Endodermal cell (in vitro differentiated cells): ENCODE measurements at places on chromosomes 4 and X.

GRCh38 chr4:42985976-42986375 lies 93.5 kb downstream of the GRXCR1 start:
- no peak for DNase-seq

DNA sequence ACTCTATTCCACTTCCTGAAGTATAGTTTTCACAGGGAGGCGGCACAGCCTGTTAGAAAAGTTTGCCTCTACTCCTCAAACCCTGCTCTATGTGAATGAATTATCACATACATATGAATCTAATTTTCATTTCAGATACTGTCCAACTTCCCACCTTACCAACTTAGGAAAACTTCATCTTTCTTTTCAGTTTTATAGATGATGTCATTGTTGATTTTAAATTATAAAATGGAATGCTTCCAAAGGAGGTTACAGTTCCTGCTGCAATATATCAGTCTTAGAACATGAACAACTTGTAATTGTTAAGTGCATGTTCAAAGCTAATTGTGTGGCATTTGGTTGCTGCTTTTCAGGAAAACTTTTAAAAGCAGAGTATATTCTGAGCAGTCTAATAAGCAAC lies 92.4 kb downstream of the NEUROG2 start:
- DNase-seq, result no peak

GRCh38 chr4:130288576-130288975 lies 1192.6 kb downstream of the C4orf33 start:
- no peak for DNase-seq

GRCh38 chrX:31545726-31546125 lies 473.9 kb upstream of the FTHL17 start:
- no peak for DNase-seq

GRCh38 chrX:23008431-23009099 lies 8.8 kb downstream of the DDX53 start:
- no peak for DNase-seq

DNA sequence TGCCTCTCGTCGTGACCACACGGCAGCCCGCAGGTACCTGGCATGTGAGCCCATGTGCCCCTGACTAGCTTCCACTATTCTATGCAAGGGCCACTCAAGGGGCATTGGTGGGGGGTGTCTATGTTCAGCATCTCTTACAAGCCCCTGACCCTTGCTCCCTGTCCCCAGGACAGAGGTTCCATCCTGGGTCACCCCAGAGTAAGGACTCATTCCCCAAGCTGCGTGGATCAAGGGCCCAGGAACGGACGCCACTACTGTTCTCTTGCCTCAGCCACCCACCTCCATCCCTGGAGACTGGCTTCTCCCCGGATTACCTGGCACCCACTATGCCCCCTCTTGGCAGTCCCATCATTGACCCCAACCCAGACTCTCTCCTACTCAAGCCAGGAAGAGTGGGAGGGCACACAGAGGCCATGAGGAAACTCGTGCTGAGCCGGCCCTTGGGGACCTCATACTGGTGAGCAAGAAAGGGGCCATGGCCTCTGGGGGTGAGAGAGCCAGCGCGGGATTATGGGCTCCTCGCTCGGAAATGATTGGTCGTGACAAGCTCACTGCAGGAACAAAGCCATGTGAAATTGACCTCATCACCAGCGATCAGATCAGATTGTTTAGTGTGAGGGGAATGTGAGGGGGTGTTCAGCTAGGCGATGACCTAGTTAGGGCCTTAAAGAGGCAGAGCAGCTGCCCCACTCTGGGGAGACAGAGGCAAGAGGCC lies 50.1 kb upstream of the PJA1 start:
- DNase-seq, result no peak

GRCh38 chr4:39349326-39349725 lies 16.8 kb downstream of the RFC1 start:
- no peak for DNase-seq

DNA sequence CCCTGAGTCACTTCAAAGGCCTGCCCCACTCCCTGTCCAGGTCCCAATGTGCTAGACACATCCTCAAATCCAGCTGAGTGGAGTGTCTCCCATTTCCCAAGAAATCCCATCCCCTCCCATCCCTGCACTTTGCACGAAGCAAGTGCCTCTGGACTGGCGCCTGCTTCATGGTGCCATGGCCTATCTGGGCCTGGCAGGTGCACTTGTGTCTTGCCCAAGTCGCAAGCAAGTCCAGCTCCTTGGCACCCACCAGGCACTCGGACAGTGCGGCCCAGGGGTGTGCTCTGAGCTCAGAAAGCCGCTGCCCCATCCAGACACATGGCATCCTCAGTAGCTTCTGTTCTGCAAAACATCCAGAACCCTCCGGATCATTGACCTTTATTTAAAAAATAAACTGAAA lies 97.4 kb downstream of the DCTD start:
- no peak for DNase-seq

- no peak for DNase-seq
These were observed 448.9 kb upstream of the PABPC4L start for GRCh38 chr4:134650461-134650860.

- no peak for DNase-seq
These were observed 120.1 kb downstream of the NHS start for GRCh38 chrX:17495052-17495451.
